ENCODE measurements at places on chromosomes 12 and 14.

DNA sequence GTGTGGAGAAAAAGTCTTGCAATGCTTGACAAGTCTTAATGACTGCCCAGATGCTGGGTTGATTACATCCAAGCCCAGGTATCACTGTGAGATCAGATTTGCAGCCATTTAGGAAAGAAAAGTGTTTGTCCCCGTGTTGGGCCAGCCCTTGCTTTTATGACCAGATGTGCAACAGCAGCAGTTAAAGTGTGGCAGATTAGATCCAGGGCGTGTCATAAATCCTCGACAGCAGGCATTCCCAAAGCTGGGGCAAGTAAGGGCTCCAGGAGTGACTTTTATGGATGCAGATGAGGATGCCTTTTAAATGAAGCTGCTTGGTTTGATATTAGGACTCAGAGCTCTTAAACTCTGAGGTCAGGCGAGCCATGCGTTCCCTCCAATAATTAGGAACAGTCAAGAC lies 1.7 kb downstream of the SMOC1 start:
- no peak for DNase-seq
- peaks cover 84% of the 10 kb centered on the region for H3K27me3 ChIP-seq
- H3K36me3 ChIP-seq, result no peaks in the 10 kb centered on the region
- H3K27ac ChIP-seq, result no peak overlapping the region
- no peak overlapping the region for H3K4me3 ChIP-seq
- no peaks in the 10 kb centered on the region for H3K4me1 ChIP-seq

- peaks cover 3% of the 10 kb centered on the region for H3K4me1 ChIP-seq
- H3K4me3 ChIP-seq, result no peak overlapping the region
- no peaks in the 10 kb centered on the region for H3K36me3 ChIP-seq
- no peak overlapping the region for H3K27ac ChIP-seq
- DNase-seq, result no peak
Observed at GRCh38 chr12:65818454-65819382, 5.6 kb upstream of the HMGA2 start.

DNA sequence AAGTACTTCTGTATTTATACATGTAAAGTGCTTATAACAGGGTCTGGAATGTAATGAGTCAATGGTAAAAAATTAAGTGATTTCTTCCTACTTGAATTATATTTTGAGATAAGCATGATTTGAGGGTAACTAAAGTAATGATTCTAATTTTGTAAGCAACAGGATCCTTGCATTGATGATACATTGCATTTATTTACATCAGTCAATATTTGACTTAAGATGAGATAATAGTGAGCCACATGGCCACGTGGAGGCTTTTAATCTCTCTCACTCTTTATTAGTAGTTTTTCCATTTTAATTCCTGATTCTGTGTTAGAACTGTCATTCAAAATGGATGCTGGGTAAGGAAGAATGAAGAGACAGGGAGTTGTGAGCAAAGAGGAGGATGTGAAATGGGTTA lies 298.1 kb upstream of the PRICKLE1 start:
- no peak overlapping the region for H3K27ac ChIP-seq
- no peaks in the 10 kb centered on the region for H3K27me3 ChIP-seq
- DNase-seq, result no peak
- H3K4me1 ChIP-seq, result no peaks in the 10 kb centered on the region
- no peak overlapping the region for H3K4me3 ChIP-seq

DNA sequence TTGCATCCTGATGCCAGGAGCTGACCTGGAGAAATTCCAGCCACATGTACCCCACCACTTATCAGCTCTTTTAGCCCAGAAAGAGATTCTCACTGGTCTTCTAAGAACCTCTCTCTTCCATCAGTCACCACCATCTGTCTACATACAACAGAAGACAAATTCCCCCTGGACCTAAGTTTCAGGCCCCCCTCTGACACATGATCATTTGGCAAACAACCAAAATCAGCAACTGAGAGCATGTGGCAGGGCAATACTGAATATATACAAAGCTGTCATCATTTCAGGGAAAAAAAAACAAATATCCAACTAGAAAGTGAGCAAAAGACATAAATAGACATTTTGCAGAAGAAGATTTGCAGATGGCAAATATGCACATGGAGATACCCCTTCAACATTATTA lies 180.2 kb downstream of the FOXN3 start:
- peak overlapping the region; percentile 49 for H3K27ac ChIP-seq
- no peak overlapping the region for H3K4me3 ChIP-seq
- DNase-seq, result no peak
- no peaks in the 10 kb centered on the region for H3K27me3 ChIP-seq
- no peaks in the 10 kb centered on the region for H3K36me3 ChIP-seq

GRCh38 chr14:91333650-91334039 lies 84.0 kb downstream of the CCDC88C start:
- H3K27ac ChIP-seq, result peak overlapping the region; percentile 98
- no peak overlapping the region for H3K4me3 ChIP-seq
- peaks cover 82% of the 10 kb centered on the region for H3K36me3 ChIP-seq
- no peak for DNase-seq

DNA sequence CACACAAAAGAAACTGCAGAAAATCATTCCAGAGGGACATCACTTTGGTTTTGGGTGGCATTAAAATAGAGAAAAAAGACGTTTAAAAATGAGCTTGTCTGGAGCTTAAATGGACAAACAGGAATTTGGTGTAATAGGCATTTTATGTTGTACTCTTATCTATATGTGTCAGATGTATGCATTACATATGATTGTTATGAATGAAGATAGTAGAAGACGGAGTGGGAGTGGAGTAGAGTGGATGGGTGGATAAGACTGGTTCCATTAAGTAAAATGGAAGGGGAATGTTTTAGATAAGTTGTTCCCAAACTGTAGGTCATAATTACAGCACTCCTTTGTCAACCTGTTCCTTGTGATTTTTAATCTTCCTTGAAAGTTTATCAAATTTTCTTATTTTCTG lies 1.9 kb downstream of the CCDC91 start:
- peaks cover 18% of the 10 kb centered on the region for H3K36me3 ChIP-seq
- H3K4me3 ChIP-seq, result peak overlapping the region; percentile 95
- peak overlapping the region; percentile 100 for H3K27ac ChIP-seq
- DNase-seq, result no peak
- H3K4me1 ChIP-seq, result peaks cover 39% of the 10 kb centered on the region

- no peaks in the 10 kb centered on the region for H3K27me3 ChIP-seq
- H3K4me3 ChIP-seq, result no peak overlapping the region
- no peak for DNase-seq
- H3K27ac ChIP-seq, result no peak overlapping the region
Observed at GRCh38 chr14:27890259-27890658, 876.3 kb upstream of the FOXG1 start.

DNA sequence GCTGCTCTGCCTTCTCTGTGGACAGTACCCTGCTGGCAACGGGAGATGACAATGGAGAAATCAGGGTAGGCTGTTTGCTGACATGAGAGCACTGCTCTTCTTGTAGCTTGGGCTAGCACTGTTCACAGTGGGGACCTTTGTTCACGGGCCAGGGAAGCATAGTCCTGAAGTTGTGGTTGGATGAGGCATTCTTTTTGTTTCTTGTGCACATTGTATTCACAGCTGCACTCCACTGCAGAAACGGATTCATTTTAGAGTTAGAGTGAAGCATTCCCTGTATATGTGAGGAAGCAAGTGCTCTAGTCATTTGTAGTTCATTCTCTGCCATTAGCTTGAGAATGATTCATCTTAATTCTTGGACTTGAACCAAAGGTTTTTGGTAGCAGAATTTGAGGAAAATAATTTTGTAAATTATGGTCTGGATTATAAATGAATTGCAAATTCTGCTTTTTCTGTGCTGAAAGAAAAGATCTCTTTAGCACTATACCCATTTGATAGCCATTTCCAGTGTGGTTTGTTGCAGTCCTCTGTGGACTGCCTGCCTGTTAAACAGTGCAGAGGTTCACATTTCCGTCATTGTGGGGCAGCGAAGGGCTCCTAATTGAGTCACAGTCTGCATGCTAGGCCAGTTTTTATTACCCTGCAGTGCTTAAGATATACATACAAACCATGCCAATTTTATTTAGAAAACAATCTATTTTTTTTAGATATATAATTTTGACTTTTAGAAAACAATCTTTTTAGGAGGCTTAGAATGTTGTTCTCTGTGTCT lies 80.6 kb downstream of the APAF1 start:
- no peak for DNase-seq
- peak overlapping the region; percentile 41 for H3K27ac ChIP-seq
- peaks cover 6% of the 10 kb centered on the region for H3K4me1 ChIP-seq
- peaks cover 37% of the 10 kb centered on the region for H3K36me3 ChIP-seq
- H3K4me3 ChIP-seq, result no peak overlapping the region

DNA sequence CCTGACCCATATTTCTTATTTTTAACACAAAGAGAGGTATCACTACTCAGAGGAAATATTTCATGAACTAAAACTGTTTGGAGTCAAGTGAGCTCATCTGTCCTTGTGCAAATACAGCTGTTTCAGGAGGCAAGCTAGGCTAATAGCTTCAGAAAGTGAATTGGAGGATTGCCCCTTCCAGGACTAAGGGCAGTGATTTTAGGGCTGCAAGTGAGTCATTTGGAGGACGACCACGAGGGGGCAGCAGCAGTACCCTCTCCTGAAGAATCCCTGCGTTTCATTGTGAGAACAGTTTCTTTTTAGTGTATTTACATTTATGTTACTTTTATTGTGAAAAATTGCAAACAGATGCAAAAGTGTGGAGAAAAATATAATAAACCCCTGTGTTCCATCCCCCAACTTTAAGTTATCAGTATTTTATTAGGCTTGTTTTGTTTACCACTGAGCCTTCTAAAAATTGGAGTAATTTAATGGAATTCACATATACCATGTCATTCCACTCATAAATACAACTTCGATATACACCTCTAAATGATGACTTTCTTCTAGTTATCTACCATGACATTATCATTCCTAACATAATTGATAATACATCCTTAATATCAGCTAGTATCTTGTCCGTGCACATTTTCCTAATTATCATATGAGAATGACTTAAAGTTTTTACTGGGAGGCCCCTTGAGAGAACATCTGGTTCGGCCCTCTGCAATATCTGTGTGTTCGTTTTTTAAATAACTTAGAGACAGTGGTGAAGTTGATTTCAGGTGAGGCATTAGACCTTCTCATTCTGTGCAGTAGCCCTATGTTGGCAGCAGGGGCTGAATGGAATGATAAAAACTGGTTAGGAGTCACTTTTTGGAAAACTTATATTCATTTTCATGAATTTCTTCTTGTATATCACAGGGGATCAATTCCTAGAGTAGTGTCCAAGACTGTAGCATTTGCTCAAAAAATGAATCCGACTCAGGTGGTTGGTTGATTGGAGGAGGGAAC lies 13.7 kb downstream of the FOXJ2 start:
- peaks cover 3% of the 10 kb centered on the region for H3K4me1 ChIP-seq
- no peaks in the 10 kb centered on the region for H3K27me3 ChIP-seq
- peak; percentile 80 for DNase-seq
- H3K27ac ChIP-seq, result no peak overlapping the region
- H3K36me3 ChIP-seq, result peaks cover 85% of the 10 kb centered on the region
- H3K4me3 ChIP-seq, result no peak overlapping the region

DNA sequence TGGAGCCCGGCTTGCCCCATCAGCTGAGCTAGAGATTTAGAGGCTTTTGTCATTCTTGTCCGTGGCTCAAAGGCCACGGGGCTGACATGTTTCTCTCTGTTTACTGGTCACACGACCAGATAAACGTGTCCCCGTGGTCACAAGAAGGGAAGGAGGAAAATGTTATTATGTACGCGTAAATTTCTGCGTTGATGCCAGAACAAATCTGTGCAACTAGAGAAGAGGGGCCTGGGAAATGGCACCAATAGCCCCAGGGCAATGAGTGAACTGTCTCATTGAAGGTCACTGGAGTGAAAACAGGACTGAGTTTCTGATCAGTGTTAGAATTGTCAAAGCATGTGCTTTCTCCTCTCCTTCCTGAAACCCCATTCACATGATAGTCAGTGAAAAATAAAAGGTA lies 25.3 kb downstream of the OAS2 start:
- peaks cover 79% of the 10 kb centered on the region for H3K36me3 ChIP-seq
- no peaks in the 10 kb centered on the region for H3K4me1 ChIP-seq
- DNase-seq, result no peak
- peak overlapping the region; percentile 75 for H3K27ac ChIP-seq

DNA sequence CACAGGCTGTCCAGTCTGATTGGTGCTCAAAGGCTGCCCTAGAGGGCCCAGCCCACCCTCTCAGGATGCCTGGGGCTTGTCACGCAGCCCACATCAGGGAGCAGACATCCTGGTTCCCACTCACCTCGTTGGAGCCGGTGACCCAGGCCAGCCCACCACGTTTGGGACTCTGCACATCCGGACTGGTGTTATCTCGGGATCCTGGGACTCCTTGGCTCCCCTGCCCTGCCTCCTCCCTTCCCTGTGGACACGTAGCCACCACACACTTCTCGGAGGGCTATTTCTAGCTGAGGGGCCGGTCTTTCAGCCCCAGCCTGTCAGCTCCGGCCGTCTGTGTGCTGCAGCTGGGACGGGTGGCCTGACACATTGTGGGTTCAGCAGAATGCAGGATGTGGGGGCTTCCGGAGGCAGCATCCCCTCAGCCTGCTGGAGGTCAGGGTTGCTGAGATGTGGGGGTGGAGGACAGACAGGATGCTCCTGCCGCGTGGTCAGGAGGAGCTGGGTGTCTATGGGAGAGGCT lies 12.8 kb upstream of the FGF23 start:
- no peak for DNase-seq
- H3K27me3 ChIP-seq, result peaks cover 30% of the 10 kb centered on the region
- H3K27ac ChIP-seq, result no peak overlapping the region
- no peaks in the 10 kb centered on the region for H3K4me1 ChIP-seq
- H3K36me3 ChIP-seq, result no peaks in the 10 kb centered on the region
- no peak overlapping the region for H3K4me3 ChIP-seq

- H3K4me1 ChIP-seq, result peaks cover 32% of the 10 kb centered on the region
- peak overlapping the region; percentile 55 for H3K4me3 ChIP-seq
- H3K36me3 ChIP-seq, result peaks cover 11% of the 10 kb centered on the region
- H3K27ac ChIP-seq, result peak overlapping the region; percentile 49
- no peaks in the 10 kb centered on the region for H3K27me3 ChIP-seq
Observed at GRCh38 chr12:6430124-6430989, 14.4 kb upstream of the CD27 start.

GRCh38 chr12:53048780-53049401 lies 974 bp upstream of the TNS2 start:
- DNase-seq, result no peak
- no peak overlapping the region for H3K4me3 ChIP-seq
- H3K27ac ChIP-seq, result peak overlapping the region; percentile 77
- peaks cover 1% of the 10 kb centered on the region for H3K36me3 ChIP-seq
- no peaks in the 10 kb centered on the region for H3K27me3 ChIP-seq

GRCh38 chr12:24356240-24356804 lies 406.9 kb upstream of the SOX5 start:
- H3K27ac ChIP-seq, result no peak overlapping the region
- no peak for DNase-seq
- no peaks in the 10 kb centered on the region for H3K27me3 ChIP-seq
- no peaks in the 10 kb centered on the region for H3K4me1 ChIP-seq
- H3K36me3 ChIP-seq, result no peaks in the 10 kb centered on the region

- H3K4me3 ChIP-seq, result no peak overlapping the region
- H3K36me3 ChIP-seq, result no peaks in the 10 kb centered on the region
- H3K4me1 ChIP-seq, result no peaks in the 10 kb centered on the region
- no peak for DNase-seq
Observed at GRCh38 chr14:68231898-68232297, 412.3 kb downstream of the RAD51B start.

Data from effector memory CD8-positive, alpha-beta T cell (primary cell).